ENCODE measurements at places on chromosomes 11 and 22. TPM values are rescaled to one million over a fixed set of nuclear protein-coding genes. Genes with fewer than 3 reads are reported as not detected.

Gene RFPL2
- total RNA-seq, result 0.53 TPM

- H3K4me1 ChIP-seq, result no peaks in the 10 kb centered on the region
- no peak overlapping the region for H3K27ac ChIP-seq
- no peaks in the 10 kb centered on the region for H3K36me3 ChIP-seq
- peaks cover 6% of the 10 kb centered on the region for H3K27me3 ChIP-seq
- no peak for DNase-seq
Measured at GRCh38 chr11:30388957-30389356, 66.1 kb downstream of the ARL14EP start.

GRCh38 chr11:65002706-65003105 lies 5.9 kb upstream of the BATF2 start:
- H3K27ac ChIP-seq, result no peak overlapping the region
- no peaks in the 10 kb centered on the region for H3K36me3 ChIP-seq
- no peaks in the 10 kb centered on the region for H3K27me3 ChIP-seq
- peaks cover 11% of the 10 kb centered on the region for H3K4me1 ChIP-seq

Gene SYCE3
- total RNA-seq, result 1.0 TPM

Gene RNF121
- 34.9 TPM for total RNA-seq

- H3K4me1 ChIP-seq, result no peaks in the 10 kb centered on the region
- DNase-seq, result no peak
- H3K4me3 ChIP-seq, result no peak overlapping the region
- H3K36me3 ChIP-seq, result peaks cover 4% of the 10 kb centered on the region
- H3K27ac ChIP-seq, result no peak overlapping the region
Measured at GRCh38 chr11:87299041-87299481, 261.3 kb downstream of the TMEM135 start.

Gene KCNJ1
- total RNA-seq, result not detected

- DNase-seq, result peak; percentile 28
- peaks cover 4% of the 10 kb centered on the region for H3K36me3 ChIP-seq
- H3K4me1 ChIP-seq, result peaks cover 35% of the 10 kb centered on the region
- H3K27ac ChIP-seq, result no peak overlapping the region
Measured at GRCh38 chr11:45083544-45084087, 62.8 kb upstream of the PRDM11 start.

DNA sequence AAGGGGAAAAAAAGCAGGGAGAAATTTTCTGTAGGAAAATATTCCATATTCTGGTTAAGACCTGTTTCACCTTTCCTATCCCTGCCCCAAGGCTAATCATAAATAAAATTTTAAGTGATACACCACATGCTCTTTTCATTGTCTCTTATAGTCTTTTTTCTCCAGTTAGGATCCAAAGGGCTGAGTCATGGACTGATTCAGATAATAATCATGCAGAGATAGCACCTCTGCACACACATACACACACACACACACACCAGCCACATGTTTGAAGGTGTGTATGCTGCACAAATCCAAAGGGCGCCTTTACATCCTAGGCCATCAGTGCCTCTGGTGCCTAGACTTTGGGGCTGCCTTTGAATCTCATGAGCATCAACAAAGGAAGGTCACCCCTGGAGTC lies 35.5 kb upstream of the CWF19L2 start:
- no peak overlapping the region for H3K4me3 ChIP-seq
- no peak overlapping the region for H3K27ac ChIP-seq
- H3K27me3 ChIP-seq, result no peaks in the 10 kb centered on the region
- DNase-seq, result no peak
- H3K36me3 ChIP-seq, result peaks cover 4% of the 10 kb centered on the region
- no peaks in the 10 kb centered on the region for H3K4me1 ChIP-seq

GRCh38 chr22:45818424-45819085 lies 146.9 kb downstream of the ATXN10 start:
- H3K4me3 ChIP-seq, result no peak overlapping the region
- no peaks in the 10 kb centered on the region for H3K4me1 ChIP-seq
- H3K27me3 ChIP-seq, result no peaks in the 10 kb centered on the region
- no peak for DNase-seq

Gene ARHGEF17
- 0.07 TPM for total RNA-seq

- no peaks in the 10 kb centered on the region for H3K36me3 ChIP-seq
- no peaks in the 10 kb centered on the region for H3K4me1 ChIP-seq
- DNase-seq, result no peak
- H3K27me3 ChIP-seq, result peaks cover 3% of the 10 kb centered on the region
- no peak overlapping the region for H3K27ac ChIP-seq
Measured at GRCh38 chr11:71164186-71164585, 88.2 kb downstream of the SHANK2 start.

GRCh38 chr22:46069521-46070214 lies 80.7 kb upstream of the PPARA start:
- H3K27ac ChIP-seq, result peak overlapping the region; percentile 90
- peak overlapping the region; percentile 86 for H3K4me3 ChIP-seq
- H3K4me1 ChIP-seq, result peaks cover 48% of the 10 kb centered on the region
- peak; percentile 56 for DNase-seq

Gene KCNK4
- total RNA-seq, result not detected

Gene OR4B1
- not detected for total RNA-seq

- no peaks in the 10 kb centered on the region for H3K4me1 ChIP-seq
- no peaks in the 10 kb centered on the region for H3K36me3 ChIP-seq
- peaks cover 1% of the 10 kb centered on the region for H3K27me3 ChIP-seq
- no peak overlapping the region for H3K4me3 ChIP-seq
Measured at GRCh38 chr11:115585361-115586024, 81.3 kb upstream of the CADM1 start.

DNA sequence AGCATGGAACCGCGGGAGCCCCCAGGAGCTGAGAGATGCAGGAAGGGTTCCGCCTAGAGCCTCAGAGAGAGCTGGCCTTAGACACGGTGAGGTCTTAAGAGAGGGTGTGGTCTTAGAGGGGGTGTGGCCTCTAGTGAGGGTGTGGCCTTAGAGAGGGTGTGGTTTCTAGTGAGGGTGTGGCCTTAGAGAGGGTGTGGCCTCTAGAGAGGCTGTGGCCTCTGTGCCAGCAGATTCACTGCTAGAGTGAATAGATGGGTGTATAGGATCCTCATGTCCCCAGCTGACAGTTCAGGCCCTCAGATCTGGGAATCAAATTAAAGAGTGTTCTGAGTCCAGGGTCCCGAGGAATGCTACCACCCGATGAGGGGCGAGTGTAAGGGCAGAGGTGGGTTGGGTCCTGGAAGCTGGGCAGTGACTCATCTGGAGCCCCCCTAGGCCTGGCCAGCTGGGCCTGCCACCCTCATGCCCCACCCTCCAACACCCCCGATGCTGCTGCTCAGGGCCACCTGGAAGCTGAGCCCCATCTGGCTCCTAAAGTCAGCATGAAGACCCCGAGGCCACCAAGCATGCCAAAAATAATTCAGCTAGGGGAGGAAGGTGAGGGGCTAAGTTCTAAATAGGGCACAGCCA lies 49.5 kb downstream of the IGF2 start:
- no peaks in the 10 kb centered on the region for H3K36me3 ChIP-seq
- H3K27ac ChIP-seq, result no peak overlapping the region
- peaks cover 9% of the 10 kb centered on the region for H3K4me1 ChIP-seq
- DNase-seq, result peak; percentile 59
- peaks cover 17% of the 10 kb centered on the region for H3K27me3 ChIP-seq

DNA sequence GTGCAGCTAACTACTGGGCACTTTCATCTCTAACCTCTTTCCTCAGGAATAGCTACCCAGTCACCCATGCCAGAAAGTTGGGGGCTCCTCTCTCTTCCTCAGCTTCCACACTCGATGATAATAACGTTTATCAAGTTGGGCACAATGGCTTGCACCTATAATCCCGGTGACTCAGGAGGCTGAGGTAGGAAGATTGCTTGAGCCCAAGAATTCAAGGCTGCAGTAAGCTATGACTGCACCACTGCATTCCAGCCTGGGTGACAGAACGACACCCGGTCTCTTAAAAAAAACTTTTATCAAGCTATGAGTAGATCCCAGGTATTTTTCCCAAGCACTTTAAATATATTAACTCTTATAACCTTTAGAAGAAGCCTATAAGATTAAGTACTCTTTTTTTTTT lies 2.0 kb downstream of the SF3A1 start:
- H3K4me3 ChIP-seq, result peak overlapping the region; percentile 33
- peaks cover 64% of the 10 kb centered on the region for H3K4me1 ChIP-seq
- peaks cover 40% of the 10 kb centered on the region for H3K36me3 ChIP-seq
- no peak for DNase-seq
- H3K27ac ChIP-seq, result peak overlapping the region; percentile 66
- no peaks in the 10 kb centered on the region for H3K27me3 ChIP-seq

Measured in activated CD4-positive, alpha-beta memory T cell treated with anti-CD3 and anti-CD28 coated beads for 36 hours (primary cell).